IPS-NIHi11 (cell line): ENCODE measurements at places on chromosomes 13 and 19.

GRCh38 chr19:16371540-16371986 is 46.9 kb downstream of the KLF2 start:
- DNase-seq, result no peak

DNA sequence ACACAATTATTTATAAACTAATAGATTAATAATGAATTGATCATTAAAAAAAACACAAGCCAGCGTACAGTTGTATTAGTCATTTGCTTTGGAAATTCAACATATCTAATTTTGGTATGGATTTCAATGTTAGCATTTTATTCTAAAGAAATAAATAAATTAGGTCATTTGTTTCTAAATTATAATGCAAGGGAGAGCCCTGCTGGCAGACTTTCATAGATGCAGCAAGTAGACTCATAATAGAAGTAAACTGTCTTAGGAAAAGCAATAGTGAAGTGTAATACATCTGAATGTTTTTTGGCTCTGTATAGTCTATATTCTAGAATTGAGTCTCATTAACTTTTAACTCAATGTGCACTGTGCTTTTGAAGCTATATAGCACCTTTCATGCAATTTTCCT is 982.4 kb upstream of the MIR17HG start:
- DNase-seq, result no peak

- no peak for DNase-seq
Measured at GRCh38 chr19:38676023-38676877, 28.8 kb downstream of the ACTN4 start.

DNA sequence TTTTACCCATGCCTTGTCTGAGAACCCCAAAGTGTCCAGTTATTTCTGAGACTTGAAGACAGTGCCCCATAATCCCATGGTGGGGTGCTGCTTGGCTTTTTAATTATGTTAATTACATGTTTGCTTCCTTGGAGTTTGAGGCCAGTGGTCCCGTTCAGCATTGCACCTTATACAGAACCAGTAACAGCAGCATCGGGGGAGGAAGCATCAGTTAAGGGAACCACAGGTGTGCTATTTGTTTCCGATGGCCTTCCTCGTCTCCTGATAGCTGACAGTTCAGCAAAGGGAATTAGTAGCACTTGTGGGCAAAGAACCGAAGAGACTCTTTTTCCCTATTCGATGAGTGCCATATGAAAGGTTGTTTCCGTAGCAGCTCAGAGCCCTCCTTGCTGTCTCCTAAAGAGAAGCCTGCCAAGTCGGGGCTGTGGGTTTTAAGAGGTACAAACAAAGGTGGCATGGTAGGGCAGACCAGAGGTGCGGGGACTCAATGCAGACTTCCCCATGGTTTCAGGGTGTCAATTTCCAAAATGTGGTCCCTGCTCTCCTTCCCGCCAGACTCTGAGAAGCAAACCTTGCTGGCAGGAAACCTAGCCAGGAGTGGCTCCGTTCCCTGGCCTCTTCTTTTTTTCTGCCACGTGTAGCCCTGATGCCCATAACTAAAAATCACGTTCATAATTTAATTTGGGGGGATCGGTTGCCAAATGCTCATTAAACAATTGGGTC is 225.2 kb upstream of the TSHZ3 start:
- no peak for DNase-seq

DNA sequence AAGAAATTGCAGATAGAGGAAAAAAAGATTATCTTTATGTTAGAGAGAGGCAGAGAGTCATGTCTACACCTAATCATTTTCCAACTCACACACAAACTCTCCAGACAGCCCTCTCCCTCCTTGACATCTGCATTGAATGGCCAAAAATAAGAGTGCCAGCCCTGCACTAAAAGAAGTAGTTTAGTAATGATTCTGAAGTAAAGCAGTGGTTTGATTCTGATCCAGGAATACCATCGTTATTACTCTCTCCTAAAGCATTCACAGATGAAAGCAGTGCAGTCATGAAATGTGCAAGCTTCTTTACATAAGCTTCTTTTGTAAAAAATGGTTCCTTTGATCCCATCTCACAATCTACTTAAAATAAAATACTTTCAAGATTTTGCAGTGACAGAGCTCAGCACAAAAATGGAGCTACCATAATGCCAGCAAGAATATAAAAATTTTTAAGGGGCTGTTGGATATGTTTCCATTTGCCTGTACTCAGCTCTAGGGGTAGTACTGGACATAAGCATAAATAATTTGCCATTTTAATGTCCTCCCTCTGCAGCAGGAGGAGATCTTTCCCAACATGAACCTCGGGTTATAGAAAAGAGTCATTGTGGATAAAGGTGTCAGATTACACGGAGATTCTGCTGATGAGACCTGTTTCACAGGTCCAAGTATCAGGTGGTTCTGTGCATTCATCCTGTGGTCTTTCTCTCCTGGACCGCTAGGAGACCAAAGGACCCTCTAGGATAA is 406.3 kb downstream of the DCT start:
- DNase-seq, result no peak

DNA sequence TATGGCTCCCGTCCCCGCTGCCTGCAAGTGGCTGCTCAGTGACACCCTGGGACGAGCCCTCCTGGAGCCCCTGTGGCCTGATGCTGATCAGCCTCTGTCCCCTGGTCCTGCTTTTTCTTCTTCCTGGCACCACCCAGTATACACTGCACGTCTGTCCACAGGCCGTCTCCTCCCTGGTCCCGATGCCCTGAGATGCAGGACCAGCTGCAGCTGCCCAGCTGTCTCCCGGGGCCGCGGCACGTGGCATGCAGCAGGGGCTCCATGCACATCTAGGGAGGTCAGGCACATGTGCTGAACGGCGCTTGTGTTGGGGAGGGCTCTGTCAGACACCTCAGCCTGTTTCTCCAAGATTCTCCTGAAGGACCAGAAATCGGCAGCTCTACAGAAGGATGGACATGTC is 30.2 kb downstream of the ZFR2 start:
- no peak for DNase-seq

DNA sequence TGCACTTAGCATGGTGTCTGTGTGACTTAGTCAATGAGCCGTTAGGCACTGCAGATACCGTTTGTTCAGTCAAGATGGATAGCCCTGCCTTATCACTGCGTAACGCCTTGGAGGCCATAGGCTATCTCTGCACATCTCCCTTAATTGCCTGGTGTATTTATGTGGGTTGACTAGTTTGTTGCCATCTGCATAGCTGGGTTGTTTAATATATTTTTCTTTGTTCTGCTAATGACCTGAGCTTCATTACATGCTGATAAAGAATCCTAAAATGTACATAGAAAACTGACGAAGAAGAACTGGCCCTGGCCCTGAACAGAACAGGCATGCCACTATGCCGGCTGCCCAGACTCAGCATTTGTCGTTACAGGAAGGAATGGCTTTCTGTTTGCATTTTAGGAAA is 297.8 kb downstream of the SHISA2 start:
- no peak for DNase-seq

DNA sequence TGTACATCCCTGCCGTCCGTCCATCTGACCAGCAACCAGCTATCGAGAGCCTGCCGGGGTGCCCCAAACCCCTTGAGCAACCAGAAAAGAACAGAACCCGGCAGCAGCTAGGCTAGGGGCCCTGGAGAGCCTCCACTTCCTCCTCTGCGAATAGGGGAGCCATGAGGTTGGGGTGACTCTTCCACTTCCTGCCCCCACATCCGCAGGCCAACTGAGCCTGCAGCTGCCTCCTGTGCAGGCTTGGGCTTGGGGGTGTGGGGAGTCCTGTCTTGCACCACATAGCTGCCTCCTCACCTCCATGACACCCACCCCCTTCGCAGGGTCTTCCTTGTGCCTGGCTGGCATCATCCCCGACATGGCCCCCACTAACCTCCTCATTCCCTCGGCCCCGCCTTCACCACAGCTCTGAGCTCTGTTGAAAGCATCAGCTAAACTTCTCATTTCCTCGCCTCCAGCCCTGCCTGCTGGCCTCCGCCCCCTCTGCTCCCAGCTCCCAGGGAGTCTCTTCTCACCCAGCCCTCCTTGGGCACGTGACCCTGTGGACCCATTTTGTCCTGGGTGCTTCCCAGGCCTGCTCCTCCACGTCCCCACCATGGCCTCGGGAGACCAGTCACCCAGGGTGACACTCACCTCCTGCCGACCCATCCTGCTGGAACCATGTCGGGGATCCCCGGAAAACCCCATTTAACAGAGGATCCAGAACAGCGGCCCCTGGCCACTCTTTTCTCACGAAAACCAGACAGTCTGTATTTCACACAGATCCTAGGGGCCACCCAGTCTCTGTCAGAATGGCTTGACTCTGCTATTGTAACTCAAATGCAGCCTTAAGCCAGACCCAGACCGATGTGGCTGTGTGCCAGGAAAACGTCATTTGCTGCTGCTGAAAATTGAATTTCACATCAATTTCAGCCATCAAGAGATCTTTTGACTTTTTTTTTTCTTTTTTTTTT is 50.4 kb downstream of the MYO9B start:
- no peak for DNase-seq
